Activated CD4-positive, alpha-beta T cell treated with anti-CD3 and anti-CD28 coated beads, Interleukin-10, Interleukin-2, amounts not matched to agents 100 ng/mL and 50 ng/mL, durations not matched to agents 16 hours and 8 hours (primary cell): ENCODE measurements at places on chromosomes 1 and 21.

GRCh38 chr1:230351983-230352382, 74.1 kb downstream of the PGBD5 start:
- DNase-seq = no peak

DNA sequence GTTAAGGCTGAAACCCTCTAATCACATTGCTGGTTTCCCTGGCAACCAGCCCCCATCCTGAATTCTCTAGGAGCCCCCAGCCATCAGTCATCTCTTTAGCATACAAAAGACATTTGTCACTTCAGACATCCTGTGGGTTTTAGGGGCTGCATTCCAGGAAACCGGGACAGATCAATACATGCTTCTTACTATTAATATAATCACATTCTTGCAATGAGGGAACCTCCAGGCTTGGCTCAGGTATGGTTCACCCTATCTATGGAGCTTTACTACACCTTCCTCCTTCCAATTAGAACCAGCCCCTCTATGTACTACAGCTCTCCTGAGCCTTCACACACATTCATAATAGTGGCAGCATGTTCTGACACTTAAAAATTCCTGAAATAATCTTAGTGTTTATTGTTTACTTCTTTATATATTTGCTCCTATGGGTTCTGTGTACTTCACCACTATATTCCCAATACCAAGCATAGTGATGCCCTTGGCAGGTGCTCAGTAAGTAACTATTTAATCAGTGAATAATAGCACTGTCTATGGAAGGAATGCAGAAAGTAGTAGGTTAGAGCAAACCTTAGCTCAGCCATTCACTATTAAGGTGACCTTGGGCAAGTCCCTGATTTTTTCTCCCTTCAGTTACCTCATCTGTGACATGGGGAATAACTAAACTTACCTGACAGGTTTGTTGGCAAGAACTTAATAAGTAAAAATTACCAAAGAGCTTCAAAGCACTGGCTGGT, 59.6 kb downstream of the ZNF678 start:
- no peak for DNase-seq

GRCh38 chr1:228161362-228161761, 4.2 kb upstream of the IBA57 start:
- no peak for DNase-seq

DNA sequence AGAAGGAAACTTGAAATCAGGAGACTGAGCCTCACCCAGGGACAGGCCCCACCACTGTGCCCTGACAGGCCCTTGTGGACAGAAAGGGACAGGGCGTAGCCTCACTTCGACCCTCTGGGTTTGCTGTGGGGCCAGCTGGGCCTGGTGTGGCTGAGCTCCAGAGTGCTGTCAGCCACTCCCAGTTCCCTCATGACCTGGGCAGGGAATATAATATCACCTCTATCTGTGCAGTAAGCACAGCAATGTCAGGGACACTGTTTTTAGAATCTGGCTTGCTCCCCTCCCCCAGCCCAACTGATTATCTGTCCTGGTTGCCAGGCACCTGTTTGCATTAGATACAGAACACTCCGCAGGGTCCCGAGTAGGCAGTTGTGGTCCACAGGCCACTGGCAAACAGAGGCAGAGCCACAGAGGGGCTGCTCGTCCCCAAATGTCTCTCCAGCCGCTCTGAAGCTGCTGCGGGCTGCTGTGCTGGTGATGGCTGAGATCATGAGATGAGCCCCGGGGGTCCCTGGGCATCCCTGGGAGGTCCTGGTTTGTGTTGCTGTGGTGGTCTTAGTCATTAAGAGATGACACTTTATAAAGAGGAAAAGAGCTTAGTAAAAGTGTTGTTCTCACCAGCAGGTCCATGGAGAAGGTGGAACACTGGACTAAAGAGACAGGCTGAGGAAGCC, 51.6 kb downstream of the ETS2 start:
- DNase-seq = no peak

DNA sequence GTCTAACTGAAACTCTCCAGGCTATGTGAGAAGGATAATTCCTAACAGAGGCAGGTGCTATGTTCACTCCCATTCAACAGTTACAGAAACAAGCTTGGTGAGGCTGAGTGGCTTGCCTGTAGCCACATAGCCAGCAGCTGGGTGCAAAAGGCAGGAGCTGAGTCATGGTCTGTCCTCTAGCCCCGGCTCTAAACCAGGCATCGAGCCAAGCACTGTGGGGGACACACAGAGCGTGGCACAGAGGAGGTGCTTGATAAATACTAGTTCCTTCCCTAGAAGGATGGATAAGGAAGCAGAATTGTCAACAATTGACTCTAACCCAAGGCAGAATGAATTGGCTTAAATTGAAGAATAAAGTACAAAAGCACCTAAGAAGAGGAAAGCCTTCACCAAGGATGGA, 10.4 kb upstream of the KCNA2 start:
- DNase-seq = no peak

- DNase-seq = no peak
Measured at GRCh38 chr1:212286556-212287131, 1.4 kb downstream of the PPP2R5A start.

DNA sequence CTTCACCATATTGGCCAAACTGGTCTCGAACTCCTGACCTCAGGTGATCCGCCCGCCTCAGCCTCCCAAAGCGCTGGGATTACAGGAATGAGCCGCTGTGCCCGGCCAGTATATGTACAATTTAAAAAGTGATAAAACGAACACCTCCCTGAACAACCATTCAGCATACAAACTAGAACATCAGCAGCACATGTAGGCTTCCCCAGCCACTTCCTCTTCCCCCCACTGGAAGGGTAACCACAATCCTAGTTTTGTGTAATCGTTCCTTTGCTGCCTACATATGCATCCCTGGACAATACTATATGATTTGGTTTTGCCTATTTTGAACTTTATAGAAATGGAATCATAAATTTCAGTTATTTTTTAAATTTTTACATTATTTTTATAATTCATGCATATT, 60.4 kb downstream of the DESI2 start:
- DNase-seq = no peak

DNA sequence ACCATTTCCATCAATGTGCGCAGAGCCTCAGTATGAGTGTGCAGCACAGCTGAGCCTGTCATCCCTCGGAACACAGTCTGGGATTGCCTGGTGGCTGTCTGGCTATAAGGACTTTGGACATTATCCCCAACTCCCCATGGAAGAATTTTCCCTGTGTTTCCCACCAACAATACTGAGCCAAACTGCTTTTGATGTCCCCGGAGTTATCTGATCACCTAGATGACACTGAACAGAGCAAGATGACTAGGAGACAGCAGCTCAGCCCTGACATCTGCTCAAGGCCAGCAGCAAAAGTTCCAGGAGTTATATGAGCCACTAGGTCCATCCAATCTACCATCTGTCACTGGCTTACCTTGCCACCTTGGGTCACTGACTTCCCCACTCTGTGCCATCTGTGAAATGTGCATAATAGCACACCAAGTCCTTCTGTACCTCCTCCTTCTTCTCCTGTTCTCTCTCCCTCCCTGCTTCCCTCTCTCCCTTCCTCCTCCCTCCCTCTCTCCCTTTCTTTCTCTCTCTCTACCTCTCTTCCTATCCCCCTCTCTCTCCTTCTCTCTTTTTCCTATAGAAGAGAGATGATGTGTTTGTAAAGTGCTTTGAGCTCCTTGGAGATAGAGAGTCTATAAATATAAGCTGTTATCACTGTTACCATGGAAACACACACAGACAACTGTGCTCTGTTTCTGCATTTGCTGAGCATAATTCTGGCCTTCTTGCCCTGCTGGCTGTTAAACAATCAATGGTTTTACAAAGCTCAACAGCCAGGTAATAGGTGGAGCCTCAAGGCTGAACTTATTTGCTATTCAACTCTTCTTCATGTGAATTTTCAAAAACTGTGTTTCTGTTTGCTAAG, 19.7 kb upstream of the ATP1B1 start:
- no peak for DNase-seq

DNA sequence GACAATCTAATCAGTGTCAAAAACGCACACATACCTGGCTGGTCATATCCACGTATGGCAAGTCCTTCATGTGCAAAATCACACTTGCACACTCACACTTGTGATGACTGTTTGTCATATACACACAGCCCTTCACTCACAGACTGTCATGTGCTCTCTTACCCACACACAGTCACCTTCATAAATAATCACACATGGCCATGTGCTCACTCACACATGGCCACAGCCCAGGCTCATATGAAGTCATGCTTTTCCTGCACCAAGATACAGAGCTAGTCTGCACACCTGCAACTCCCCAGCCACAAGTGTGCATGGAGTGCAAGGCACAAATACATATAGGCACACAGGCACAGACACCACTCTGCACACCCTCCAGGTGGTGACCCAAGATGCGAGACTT, 45.4 kb upstream of the FOXO6 start:
- DNase-seq = no peak

DNA sequence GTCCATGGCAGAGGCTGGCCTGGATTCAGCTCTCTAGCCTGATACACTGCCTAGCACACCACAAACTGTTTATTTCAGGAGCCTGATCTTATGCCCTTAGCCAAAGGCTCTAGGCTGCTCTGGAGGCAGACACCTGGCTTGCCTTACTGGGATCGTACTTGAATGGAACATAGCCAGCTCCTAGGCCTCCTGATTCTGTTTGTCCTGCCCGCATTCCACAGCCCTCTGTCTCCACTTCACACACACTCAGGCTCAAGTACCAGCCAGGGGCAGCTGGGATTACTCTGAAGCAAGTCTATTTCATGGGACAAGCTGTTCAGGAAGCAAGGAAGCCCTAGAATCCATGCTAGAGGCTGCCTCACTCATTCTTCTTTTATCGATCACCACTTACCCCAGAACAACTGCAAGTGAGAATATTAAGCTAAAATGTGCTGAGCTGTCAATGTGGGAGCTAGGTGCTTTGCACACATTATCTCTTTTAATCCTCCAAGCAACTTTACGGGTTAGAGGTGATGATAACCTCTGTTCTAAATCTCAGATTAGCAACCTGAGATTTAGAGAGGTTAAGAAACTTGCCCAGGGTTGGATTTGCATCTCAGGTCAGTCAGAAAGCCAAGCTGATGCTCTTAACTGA, 31.1 kb upstream of the CYP4B1 start:
- no peak for DNase-seq

DNA sequence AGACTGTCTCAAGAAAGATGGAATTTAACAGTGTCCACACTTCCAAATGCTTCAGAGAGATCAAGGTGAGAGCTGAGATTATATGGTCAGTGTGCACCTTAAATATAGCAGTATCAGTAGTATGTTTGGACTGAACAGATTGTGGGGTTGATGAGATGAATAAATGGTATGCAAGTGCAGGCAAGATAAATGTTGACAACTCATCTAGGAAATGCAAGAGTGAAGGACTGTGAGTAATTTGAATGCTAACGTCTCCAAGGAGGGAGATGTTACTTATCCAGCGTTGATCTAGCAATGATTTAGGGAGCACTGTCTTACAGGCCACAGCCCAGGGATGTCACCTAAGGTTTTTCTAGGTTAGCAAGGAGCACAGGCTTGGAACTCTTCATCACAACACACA, 170.7 kb upstream of the GALNT2 start:
- DNase-seq = no peak

DNA sequence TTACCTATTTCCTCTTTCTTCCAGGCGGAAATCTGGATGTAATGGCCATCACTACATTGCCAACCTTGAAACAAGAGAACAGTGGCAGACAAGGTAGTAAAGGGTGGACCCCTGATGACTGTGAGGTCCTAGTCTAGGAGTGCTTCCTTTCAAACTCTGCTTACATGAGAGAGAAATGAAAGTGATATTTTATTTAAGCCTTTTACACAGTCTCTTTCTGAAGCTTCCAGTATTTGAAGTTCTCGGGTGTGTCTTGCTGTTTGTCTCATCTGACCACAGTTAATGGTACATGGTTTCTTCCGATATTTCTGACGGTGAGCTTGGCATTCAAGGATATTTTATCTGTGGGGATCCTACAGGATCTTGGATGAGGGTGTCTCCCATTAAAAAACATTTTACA, 215.2 kb downstream of the SLC45A1 start:
- no peak for DNase-seq

GRCh38 chr1:4131734-4132133, 231.7 kb upstream of the C1orf174 start:
- DNase-seq = no peak

DNA sequence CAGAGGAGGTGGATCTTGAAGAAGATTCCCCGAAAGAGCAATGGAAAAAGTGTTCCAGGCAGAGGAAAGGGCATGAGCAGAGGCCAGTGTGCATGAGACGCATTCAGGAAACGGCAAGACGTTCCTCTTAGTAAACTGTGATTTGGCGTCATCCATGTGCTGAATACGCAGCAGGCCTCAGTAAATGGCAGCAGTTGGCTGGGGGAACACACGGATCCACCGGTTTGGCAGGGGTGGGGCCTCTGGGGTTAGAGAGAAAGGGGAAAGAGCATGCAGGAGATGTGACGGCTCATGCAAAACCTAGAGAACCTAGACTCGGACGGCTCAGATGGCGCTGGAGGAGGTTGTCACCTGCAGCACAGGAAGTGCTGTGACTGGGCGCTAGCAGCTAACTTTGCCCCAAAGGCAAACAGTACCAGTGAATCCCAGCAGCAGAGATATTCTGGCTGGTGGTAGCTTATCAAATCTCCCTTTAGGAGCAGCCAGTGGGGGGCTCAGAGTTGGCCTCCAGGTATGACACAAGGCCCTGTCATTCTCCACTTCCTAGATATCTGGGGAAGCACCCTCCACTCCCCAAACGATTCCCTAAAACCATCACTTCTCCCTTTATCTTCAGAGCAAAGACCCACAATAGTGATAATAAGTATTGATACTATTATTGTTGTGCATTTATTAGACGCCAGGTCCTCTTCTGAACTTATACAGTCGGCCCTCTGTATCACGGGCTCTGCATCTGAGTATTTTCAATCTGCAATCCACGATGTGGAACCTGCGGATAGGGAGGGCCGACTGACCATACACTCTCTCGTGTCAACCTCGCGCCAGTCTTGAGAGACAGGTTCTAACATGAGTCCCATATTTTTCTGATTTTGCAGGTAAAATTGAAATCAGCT, 7.6 kb downstream of the LAPTM5 start:
- DNase-seq = peak; percentile 76

DNA sequence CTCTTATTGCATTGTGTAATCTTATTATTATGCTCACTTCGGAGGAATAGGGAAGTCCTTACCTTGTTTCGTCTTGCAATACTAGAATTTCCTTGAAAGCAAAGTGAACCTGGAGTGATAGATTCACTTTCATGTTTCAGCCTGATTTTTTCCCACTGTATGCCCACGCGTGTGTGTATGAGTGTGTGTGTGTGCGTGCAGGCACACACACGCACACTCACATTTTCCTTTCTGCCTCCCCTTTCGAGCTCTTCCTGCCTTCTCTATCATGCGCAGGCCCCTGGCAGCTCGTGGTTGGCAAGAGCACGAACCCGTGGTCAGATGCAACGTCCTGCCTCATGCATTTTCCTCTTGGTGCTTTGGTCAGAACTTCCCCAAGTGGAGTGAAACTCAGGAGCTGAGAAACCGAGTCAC, at the start of gene GCSAML:
TSS of gene GCSAML (plus strand) at position 366 of the 414 bp plus-strand sequence. CDS start 58 bp downstream, outside the sequence.
- no peak for DNase-seq
